ENCODE measurements at places on chromosomes 1 and 21.

DNA sequence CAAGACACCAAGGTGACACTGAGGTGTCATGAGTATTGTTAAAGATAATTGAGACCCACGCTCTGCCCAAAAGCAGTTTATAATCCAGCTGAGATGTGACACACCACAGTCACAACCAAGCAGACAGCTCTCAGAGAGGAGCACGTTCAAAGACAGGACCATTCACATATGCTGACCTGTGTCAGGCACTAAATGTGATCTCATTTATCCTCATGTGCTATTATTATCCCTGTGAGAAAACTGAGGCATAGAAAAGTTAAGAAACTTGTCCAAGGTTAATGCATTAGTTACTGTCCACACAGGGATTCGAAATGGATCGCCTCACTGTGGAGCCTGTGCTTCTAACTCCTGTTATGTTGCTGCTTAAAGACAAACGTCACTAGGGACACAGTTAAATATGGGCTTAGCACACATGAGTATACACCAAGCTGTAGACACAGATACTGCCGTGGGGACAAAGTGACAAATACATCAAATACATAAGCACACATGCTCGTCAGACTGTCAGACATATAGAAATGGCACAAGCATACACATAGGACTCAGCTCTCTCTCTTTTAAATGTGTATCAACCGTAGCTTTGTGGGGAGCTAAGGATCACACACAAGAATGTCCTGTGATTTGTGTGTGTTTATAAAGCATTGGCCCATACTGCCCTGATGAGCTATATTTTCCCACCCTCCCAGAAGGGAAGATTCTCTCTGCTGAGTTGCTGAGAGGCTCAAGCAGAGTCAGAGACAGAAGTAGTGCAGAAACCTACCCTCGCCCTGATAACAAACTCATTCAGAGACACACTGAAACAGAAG is 3.5 kb upstream of the IGSF8 start:
- no peak for DNase-seq

GRCh38 chr21:43593078-43593477 is 66.2 kb downstream of the HSF2BP start:
- DNase-seq, result no peak

DNA sequence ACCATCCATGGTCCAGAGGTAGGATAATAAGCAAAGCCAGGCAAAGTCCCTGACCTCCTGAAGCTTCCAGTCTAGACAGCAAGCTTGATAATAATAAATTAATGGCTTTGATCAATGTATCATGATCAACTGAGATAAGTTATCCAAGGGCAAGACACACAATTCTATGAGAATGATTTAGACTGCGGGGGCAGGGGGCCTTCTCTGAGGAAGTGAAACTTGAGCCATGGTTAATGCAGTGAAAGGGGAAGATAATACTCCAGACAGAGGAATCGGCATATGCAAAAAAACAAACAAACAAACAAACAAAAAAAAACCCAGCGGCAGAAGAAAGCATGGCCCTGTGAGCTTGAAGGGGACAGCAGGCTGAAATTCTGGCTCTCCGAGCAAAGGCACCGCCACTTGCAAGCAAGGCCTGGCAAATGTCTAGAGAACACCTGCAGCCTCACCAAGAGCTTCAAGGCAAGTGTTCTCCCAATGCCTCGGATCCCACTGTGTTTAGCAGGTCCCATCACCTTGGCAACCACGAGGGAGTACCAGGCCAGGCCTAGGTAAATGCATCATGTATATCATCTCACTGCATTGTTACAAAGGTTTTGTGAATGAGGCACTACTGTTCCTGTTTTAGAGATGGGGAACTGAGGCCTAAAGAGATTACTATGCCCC is 24.9 kb downstream of the CSMD2 start:
- no peak for DNase-seq

DNA sequence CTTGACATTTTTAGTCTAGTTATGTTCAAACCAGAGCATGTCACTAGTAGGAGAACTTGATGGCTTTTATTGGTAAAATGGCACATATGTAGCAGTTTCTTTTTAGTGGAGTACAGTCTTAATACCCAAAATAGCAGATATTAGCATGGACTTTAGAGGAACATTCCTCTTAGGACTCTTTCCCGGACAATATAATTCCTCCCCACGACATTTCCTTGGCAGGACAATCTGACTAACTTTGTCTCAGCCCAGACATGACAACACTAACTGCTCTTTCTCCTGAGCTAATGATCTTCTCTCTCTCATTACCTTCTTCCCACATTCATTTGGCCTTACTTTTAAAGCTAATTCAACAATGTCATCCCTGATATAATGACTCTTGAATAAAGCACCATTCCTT is 62.5 kb downstream of the ADAMTS1 start:
- DNase-seq, result no peak

DNA sequence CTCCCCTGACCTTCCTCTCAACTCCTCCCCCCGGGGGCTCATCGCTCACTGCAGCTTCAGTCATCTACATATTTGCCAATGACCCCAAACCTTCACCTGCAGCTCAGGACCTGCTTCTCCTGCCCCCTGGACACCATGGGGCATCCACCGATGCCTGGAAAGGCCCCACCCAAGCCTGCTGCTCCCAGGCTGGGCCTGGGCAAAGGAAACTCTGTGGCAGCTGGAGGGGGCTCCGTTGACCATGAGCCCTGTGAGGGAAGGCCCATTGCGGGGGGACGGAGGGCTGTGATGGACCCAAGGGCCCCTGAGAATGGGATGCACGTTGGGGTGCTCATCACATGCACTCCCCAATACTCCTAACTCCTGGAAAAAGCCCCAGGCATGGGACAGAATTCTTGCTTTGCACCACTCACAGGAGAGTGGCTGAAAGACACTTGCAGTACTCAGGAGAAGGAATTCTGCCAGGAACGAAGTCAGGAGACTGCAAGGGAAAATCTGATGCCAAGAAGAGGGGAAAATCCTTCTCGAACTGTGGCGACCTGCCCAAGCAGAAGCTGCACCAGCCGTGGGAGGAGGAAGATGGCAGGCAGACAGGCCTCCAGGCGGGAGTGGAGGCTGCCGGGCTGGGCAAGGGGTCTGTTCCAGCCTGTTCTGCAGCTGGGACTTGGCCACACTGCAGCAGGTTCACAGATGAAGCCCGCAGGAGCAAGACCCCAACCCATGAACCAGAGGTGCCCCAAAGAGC is 18.4 kb downstream of the MATN1 start:
- no peak for DNase-seq

DNA sequence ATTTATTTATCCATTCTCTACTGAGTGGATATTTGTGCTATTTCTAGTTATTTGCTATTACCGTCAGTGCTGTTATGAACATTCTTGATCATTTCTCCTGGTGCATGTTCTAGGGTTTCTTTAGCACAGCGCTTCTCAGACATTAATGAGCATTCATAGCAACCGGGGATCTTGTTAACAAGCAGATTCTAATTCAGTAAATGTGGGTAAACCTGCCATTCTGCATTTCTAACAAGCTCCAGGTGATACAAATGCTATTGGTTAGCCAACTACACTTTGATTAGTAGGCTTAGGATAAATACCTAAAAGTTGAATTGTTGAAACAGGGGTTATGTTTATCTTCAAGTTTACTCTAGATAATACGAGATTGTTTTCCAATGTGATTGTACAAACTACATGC is 3.3 kb upstream of the DBT start:
- no peak for DNase-seq

DNA sequence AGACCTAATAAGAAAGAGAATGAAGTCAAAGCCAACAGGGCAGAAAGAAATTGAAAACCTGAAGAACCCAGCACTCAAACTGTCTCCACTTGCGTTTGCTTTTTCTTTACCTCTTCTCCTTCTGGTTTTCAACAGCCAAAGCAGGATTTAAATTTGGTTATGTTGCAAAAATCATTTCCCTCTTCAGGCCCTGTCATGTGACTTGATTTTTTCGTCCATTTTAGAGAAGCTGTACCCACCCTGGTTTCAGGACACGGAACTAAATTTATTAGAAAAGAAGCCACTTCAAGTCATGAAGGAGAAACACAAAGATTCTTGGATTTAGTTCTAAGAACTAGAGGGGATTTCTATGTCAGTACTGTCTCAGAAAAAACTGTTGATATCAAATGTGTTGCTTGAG is 1.0 kb upstream of the SYNJ1 start:
- no peak for DNase-seq

GRCh38 chr21:42019101-42019605 is 9.0 kb upstream of the ZBTB21 start:
- DNase-seq, result no peak
